ENCODE measurements at places on chromosomes 4 and X.

GRCh38 chr4:16259889-16260246, 33.6 kb upstream of the TAPT1 start:
- peak; percentile 28 for DNase-seq

- no peak for DNase-seq
Observed at GRCh38 chr4:123215536-123215935, 181.1 kb upstream of the SPRY1 start.

GRCh38 chr4:36394352-36394903, 113.0 kb downstream of the DTHD1 start:
- no peak for DNase-seq

GRCh38 chr4:150283689-150284088, 205.4 kb downstream of the DCLK2 start:
- DNase-seq: peak; percentile 45

- no peak for DNase-seq
Observed at GRCh38 chr4:91114386-91114785, 987.2 kb downstream of the CCSER1 start.

Measured in erythroblast (primary cell).